ENCODE measurements at places on chromosomes 1 and 21.

GRCh38 chr1:101065575-101065974 is 40.0 kb upstream of the DPH5 start:
- no peak for DNase-seq

- DNase-seq, result no peak
Measured at GRCh38 chr1:62142496-62142895, 52.2 kb upstream of the L1TD1 start.

DNA sequence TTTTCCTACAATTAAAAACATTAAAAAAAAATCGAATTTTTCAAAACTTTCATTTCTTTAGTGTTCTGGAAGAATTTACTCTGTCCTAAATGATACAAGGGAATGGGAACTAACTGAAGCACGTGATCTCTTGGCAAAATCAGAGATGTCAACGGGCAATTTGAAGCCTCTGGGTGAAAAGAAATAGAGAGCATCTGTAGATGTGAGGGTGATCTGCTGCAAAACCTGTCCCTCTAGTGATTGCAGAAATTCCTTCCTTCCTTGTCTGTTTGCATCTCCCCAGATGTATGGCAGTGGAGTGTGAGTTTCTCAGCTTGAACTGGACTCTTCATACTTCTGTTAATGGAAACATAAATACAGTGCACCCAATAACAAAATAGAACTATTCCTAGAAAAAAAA is 100.5 kb upstream of the S1PR1 start:
- no peak for DNase-seq

DNA sequence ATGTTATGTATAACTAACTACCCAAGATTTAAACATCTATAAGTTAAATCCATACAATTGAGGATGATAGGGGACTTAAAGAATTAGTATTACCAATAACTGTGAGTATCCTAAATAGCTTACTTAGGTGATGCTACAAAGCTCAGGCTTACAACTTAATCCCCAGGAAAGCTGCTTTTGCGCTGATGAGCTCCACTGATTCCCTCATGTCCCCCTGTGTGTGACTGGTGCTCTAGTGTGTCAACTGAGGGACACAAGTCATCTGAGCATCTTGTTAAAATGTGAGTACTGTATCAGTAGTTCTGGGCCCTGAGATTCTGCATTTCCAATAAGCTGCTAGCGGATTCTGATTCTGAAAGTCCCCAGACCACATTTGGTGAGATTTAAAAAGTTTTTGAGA is 1458.8 kb downstream of the MRPL39 start:
- no peak for DNase-seq

DNA sequence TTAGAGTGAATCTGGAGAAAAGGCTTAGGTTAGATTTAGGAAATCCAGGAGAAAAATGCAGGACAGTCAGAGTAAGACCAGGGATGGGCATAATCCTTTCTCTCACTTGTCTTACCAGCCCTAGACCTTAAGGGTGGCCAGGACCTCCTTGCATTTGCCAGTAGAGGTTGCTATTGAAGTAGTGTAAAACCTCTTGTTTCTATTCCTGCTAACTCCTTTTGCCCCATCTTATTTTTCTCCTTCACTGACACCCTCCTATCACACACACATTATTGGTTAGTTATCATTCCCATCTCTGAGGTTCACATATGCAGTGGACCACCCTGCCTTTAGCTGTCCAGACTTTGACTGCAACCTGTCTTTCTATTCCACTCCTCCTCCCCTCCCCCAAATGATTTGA is 75.0 kb upstream of the MACF1 start:
- no peak for DNase-seq

GRCh38 chr1:70509996-70510876 is 99.2 kb downstream of the CTH start:
- no peak for DNase-seq

DNA sequence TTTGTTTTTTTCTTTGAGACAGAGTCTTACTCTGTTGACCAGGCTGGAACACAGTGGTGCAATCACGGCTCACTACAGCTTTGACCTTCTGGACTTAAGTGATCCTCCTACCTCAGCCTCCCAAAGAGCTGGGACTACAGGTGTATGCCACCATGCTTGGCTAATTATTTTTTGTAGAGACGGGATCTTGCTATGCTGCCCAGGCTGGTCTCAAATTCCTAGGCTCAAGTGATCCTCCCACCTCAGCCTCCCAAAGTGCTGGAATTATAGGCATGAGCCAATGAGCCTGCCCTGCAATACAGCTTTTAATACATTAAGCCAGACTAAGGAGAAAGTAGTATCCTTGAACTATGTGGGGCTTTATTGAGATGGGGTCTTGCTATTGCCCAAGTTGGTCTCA is 16.6 kb upstream of the EXOSC10 start:
- no peak for DNase-seq

All from left colon (tissue), 2 donors.